B cell (primary cell): ENCODE measurements at places on chromosomes 1 and 21. TPM values are rescaled to one million over a fixed set of nuclear protein-coding genes. Genes with fewer than 3 reads are reported as not detected.
A peak's percentile ranks its signal among the peaks of the same experiment; 100 is the strongest.

- H3K4me3 ChIP-seq = no peak overlapping the region
- no peak overlapping the region for H3K27ac ChIP-seq
- no peaks in the 10 kb centered on the region for H3K36me3 ChIP-seq
Measured at GRCh38 chr21:45069711-45070110, 4.7 kb upstream of the ADARB1 start.

DNA sequence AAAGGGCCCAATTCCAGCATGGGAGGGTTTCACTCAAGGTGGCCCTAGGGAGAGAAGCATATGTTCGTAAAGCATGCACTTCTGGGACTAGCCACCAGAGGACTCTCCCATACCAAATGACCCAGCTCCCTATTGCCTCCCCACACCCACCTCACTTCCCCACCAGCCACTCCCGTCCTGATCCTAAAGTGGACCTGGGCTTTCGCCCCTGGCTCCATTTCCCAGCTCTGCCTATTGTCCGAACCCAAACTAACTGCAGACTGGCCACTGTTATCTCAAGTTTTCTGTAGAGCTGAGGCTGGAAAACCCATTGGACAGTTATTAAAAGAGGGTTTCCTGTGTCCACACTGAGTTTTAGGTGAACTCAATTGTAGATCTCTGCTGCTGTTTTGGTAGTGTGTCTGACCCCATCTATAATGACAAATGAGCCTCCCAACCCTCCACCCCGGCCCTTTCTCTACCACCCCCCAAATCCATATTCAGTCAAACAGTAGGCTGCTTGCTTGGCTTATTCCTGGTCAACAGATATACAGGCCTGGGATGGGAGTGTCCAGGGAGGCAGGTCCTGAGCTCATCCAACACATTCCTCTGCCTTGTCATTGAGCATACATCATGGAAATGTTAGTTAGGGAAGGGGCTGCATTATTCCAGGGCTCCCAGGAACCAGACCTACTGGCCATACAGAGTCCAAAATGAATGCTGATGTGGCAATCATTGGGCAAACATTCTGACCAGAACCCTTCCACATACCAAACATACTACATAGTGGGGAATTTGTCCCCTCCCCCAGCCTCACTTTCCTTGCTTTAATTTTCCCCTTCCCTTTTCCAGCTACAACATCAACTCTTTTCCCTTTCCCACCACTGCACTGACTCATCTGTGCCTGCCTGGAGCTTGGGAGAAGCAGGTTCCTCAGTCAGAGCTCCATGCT is 59.2 kb downstream of the ABCA4 start:
- H3K27ac ChIP-seq = no peak overlapping the region
- H3K4me1 ChIP-seq = no peaks in the 10 kb centered on the region
- no peaks in the 10 kb centered on the region for H3K36me3 ChIP-seq
- no peaks in the 10 kb centered on the region for H3K27me3 ChIP-seq
- no peak overlapping the region for H3K4me3 ChIP-seq

DNA sequence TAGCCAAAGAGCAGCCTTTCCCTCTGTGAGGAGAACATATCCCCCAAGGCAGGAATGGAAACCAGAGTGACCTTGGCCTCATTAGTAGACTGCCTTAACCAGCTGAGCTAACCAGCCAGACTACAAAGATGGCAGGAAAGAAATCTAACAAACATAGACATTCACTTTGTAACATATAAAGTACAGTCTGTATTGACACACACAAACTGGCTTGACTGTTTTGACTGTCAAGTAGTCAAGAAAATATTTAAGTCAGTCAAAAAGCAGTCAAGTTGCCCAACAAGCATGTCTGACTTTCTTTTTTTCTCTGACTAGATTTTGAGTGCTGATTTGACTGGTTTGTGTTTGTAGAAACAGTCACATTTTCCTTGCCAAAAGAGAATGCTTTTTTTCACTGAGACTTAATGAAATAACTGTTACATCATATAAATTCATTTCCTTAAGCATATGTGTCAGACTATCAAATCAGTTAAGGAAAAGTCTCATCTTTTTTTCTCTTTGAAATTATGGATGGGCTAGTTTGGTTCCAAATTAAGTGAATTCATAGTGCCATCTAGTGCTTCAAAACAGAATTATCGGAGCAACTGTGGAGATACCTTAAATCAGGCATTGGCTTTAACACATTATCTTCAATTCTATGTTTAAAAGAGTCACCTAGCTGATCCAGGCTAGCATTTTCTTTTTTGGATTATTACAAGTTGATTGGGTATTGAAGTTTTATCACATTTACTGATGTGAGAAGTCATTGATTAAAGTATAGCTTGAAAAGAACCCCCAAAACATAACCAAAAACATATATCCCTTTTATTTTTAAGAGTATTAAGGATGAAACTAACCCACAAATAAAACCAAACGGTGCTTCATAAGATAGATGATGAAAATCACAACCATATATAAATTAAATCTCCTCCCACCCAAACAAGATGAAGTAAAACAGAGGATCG is 75.0 kb downstream of the ATP6V1G3 start:
- DNase-seq = peak; percentile 58
- no peak overlapping the region for H3K4me3 ChIP-seq
- no peaks in the 10 kb centered on the region for H3K36me3 ChIP-seq
- H3K27me3 ChIP-seq = no peaks in the 10 kb centered on the region

- peaks cover 11% of the 10 kb centered on the region for H3K4me1 ChIP-seq
- no peak overlapping the region for H3K4me3 ChIP-seq
- H3K27me3 ChIP-seq = peaks cover 13% of the 10 kb centered on the region
- H3K27ac ChIP-seq = no peak overlapping the region
Measured at GRCh38 chr1:116875391-116875790, 34.3 kb upstream of the PTGFRN start.

DNA sequence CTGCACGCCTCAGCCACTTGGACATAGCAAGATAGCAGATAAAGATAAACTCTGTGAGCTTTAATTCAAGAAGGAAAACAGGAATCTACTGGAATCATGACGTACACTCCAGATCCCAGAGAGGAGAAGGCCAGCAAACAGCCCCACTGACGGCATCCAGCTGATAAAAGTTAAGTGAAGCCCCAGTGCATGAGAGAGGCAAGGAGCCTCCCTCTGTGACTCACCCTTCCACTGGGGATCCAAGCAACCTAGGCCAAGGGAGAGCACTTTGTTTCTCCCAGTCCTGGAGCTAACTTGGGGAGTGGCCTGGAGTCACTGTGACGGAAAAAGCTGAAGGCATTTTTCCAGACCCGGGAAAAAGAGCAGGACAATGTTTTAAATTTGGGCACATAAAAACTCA is 270.0 kb downstream of the AKT3 start:
- no peaks in the 10 kb centered on the region for H3K36me3 ChIP-seq
- DNase-seq = no peak
- no peak overlapping the region for H3K27ac ChIP-seq
- H3K4me3 ChIP-seq = no peak overlapping the region

DNA sequence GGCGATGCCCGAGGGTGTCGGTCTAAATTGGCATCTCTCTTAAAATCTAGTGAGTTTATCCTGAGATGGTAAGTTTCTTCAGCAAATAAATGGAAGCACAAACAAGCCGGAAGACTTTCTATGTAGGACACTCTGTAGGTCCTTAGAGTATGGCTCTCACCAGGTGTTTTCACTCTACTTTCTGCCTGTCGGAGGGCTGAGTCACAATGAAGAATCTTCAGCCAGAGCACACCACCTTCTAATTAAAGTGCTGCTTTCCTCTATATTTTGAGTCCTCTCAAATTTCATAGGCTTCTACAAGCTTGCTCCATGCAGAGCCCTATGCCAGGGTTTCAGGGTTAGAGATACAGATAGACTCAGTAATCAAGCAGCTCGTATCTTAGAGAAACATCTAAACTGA is 27.1 kb downstream of the KCNK1 start:
- H3K27me3 ChIP-seq = no peaks in the 10 kb centered on the region
- no peaks in the 10 kb centered on the region for H3K36me3 ChIP-seq
- no peak overlapping the region for H3K4me3 ChIP-seq
- no peak overlapping the region for H3K27ac ChIP-seq
- H3K4me1 ChIP-seq = no peaks in the 10 kb centered on the region

DNA sequence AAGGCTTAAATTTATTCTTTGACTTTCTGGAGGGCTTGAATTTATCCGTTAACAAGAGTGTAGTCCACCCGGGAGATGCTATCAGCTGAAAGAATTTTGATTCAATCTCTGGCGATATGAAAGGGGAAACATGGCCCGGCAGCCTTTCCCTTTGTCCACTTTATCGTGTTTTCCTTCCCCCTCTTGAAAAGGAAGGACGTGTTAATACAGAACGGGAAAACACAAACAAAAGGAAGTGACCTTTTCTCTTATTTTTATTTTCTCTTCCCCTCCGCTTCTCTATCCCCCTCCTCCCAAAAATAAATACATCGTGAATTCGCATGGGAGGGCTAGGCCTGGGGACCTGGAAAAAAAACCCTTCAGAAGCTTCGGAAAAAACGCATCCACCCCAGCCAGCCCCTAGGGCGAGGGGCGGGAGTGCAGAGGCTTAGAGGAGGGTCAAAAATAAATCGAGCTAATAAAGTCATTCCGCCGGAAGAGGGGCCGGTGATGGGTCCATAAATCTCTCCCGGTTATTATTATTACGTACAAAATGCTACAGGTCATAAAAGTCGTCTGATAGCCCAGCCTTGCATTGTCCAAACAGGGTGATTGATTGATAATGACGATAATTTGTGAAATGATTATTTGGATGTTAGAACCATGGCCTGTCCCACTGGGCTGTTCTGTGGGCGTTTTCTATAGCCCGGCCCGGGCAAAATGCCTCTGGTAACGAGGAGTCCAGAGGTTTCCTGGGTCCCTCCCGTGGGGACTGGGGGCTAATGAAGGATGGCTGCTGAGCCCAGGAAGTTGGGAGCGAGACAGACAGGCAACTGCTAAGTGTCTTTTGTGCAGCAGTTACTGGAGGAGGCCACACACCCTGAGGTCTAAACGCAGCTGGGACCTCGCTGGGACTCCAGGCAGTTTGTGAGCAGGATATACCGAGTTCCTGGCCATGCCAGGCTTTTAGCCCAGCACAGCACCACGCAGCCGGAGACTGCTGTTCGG is 179.4 kb downstream of the PRDM16 start:
- H3K4me1 ChIP-seq = no peaks in the 10 kb centered on the region
- H3K27ac ChIP-seq = no peak overlapping the region
- no peak for DNase-seq
- H3K4me3 ChIP-seq = no peak overlapping the region
- no peaks in the 10 kb centered on the region for H3K27me3 ChIP-seq
- H3K36me3 ChIP-seq = no peaks in the 10 kb centered on the region

DNA sequence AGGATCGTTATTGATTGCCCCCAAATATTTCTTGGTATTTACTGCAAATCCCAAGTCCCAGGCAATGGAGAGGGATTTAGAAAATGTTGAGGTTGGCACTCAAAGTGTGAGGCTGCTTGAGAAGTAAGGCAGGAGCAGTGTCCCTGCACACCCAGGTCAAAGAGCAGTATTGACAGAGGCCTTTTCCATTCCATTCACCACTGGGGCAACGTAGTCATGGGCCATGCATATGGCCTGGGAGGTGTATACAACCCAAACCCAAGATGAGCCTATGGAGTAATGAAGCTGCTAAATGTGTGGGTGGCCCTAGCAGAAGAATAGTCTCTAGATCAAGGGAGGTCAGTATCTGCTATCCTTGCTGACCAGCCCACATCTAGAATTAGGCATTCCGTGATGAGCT is 245.6 kb downstream of the FOXD2 start:
- no peaks in the 10 kb centered on the region for H3K27me3 ChIP-seq
- H3K4me3 ChIP-seq = no peak overlapping the region
- no peaks in the 10 kb centered on the region for H3K36me3 ChIP-seq
- no peak for DNase-seq
- no peaks in the 10 kb centered on the region for H3K4me1 ChIP-seq

DNA sequence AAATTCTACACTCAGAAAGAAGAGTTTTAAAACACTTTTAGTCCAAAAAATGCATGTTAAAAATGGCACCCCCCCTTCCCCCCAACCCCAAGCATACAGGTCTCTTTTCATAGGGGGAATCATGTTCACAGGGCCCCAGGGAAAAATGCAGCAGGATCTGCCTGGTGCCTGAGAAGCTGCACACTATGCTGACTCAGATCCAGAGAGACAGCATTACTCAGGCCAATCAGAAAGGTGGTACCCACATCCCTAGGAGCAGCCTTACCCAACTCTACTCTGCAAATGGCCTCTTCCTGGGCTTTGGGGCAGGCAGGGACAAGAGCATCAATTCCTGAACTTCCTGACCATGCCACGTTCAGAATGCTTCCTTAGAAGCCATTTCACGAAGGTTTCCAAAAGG is 119.0 kb downstream of the HIVEP3 start:
- peaks cover 56% of the 10 kb centered on the region for H3K4me1 ChIP-seq
- H3K36me3 ChIP-seq = no peaks in the 10 kb centered on the region
- no peak overlapping the region for H3K4me3 ChIP-seq
- no peak for DNase-seq
- H3K27ac ChIP-seq = no peak overlapping the region

GRCh38 chr1:227299241-227299627 is 19.1 kb downstream of the CDC42BPA start:
- no peaks in the 10 kb centered on the region for H3K27me3 ChIP-seq
- H3K27ac ChIP-seq = no peak overlapping the region
- no peak for DNase-seq
- H3K4me3 ChIP-seq = no peak overlapping the region
- no peaks in the 10 kb centered on the region for H3K4me1 ChIP-seq
- no peaks in the 10 kb centered on the region for H3K36me3 ChIP-seq

DNA sequence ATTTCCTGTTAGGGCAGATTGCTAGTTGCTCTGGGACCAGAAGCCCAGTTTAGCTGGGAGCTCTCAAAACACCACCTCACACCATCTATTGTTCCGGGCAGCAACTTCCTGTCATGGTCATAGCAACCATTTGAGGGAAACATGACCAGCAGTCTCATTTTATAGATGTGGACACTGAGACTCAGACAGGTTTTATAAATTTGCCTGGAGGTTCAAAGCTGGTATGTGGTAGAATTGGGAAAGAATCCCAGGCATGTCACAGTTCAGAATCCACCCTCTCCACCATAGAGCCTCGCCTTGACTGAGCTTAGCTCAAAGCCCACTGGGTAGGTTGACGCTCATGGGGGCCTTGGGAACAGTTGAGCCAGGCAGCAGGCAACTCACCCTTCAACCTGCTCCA is 14.0 kb upstream of the TRIM67 start:
- no peaks in the 10 kb centered on the region for H3K36me3 ChIP-seq
- peaks cover under 1% of the 10 kb centered on the region for H3K27me3 ChIP-seq
- no peak overlapping the region for H3K27ac ChIP-seq
- no peaks in the 10 kb centered on the region for H3K4me1 ChIP-seq
- DNase-seq = no peak

DNA sequence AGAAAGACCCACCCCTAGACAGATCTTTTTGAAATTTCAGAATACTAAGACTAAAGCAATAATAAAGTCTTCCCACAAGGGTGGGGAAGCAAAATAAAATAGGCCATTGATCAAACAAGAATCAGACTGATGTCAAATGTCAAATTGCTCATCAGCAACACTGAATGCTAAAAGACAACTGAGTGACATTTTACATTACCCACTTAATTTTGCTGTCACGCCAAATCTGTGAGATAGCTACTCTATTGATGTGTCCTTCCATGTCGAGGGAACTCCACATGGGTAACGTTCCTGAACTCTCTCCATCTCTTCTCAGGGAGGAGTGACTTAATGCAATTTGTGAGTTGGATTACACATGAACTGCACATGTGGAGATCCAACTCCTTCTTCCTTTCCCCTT is 271.7 kb upstream of the CAMK1G start:
- DNase-seq = no peak
- H3K27ac ChIP-seq = no peak overlapping the region
- no peaks in the 10 kb centered on the region for H3K36me3 ChIP-seq
- no peak overlapping the region for H3K4me3 ChIP-seq
- no peaks in the 10 kb centered on the region for H3K4me1 ChIP-seq

GRCh38 chr1:87186346-87186745 is 142.3 kb upstream of the LMO4 start:
- H3K27ac ChIP-seq = no peak overlapping the region
- no peak for DNase-seq
- H3K4me1 ChIP-seq = no peaks in the 10 kb centered on the region
- H3K36me3 ChIP-seq = no peaks in the 10 kb centered on the region

CD164L2 gene
- not detected in 2 replicates for total RNA-seq

CFHR1 gene
- total RNA-seq = not detected in 2 replicates

CADM3 gene
- 0.32 and 0.39 TPM in 2 replicates for total RNA-seq

TTC22 gene
- total RNA-seq = 10.4 and 10.9 TPM in 2 replicates

SELP gene
- total RNA-seq = 0.87 and 0.99 TPM in 2 replicates
